ENCODE measurements at places on chromosomes 16 and 17. TPM values are rescaled to one million over a fixed set of nuclear protein-coding genes. Genes with fewer than 3 reads are reported as not detected.

Gene ADGRG3
- total RNA-seq = not detected

Gene ITGAD
- total RNA-seq = not detected

Gene SGSH
- total RNA-seq = 34.6 TPM

Gene KRT15
- total RNA-seq = 6.3 TPM

Gene SLC4A1
- not detected for total RNA-seq

- DNase-seq = no peak
These were observed 102.1 kb downstream of the SNX29 start for GRCh38 chr16:12078405-12079280.

- peak; percentile 43 for DNase-seq
These were observed 479.1 kb downstream of the SLC39A11 start for GRCh38 chr17:72613396-72613795.

- DNase-seq = no peak
These were observed 47.5 kb downstream of the USP22 start for GRCh38 chr17:20995164-20995872.

DNA sequence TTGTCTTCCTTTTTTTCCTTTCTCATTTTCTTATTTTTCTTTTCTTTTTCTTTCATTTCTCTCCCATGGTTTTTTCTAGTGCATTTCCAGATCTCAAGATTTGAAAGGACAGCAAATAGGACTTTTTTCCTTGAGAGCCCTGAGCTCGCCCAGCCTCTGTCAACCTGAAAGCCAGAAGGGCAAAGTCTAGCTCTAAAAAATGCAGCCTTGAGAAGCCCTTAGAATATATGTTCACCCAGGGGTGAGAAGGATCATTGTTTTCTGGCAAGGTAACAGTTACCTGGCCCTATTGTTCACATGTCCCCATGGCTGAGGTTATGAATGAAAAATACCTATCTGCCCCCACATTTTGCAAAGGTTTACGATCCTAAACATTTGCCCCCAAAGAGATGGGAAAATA is 218.4 kb downstream of the IRX3 start:
- DNase-seq = no peak

DNA sequence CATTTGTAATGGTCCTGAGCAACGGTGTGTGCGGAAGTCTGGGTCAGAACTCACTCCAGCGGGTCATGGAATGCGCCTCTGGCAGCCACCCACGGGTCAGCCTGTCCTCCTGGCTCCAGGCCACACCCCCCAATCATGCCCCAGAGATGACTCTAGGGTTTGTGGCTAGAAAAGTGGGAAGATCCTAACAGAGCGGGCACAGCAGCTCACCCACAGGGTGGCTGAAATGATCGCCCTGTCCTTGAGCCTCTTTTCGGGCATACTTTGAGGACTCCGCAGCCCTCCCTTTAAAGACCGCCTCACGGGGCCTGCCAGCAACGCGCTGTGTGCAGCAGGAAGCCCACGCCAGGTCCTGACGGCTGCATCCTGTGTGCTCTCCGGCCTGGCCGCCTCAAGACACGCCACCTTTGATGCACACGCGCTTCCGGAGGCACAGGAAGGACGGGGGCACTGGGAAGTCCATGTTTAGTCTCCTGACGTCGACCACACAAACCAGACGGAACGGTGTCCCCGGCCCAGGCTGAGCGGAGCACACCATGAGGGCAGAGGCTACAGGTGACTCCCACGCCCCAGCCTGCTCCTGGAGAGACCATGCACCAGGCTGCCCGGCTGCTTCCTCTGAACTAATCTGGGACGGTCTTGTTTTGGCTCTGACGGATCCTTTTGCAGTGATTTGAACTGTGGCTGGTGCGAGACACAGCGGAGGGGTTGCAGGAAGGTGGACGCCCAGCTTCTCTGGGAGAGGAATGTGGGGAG is 92.9 kb downstream of the TBC1D16 start:
- DNase-seq = peak; percentile 79

DNA sequence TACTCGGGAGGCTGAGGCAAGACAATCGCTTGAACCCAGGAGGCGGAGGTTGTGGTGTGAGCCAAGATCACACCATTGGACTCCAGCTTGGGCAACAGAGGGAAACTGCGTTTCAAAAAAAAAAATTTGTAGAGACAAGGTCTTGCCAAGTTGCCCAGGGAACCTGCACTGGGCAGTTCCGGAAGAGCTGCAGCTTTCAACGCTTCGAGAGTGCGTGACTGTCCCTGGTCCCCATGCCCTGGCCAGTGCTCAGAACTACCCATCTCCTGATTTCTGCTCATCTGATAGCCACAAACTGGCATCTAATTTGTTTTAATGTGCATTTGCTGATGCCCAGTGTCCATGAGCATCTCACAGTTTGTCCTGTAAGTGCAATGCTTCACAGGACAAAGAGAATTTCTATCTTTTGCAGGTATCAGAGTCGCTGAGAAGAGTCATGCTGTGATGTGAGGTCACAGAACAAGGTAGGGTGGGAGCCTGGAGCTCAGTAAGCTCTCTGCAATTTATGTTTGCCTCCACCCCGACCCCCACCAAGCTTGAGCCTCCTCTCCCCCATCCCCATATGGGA is 3.9 kb downstream of the ACTG1 start:
- DNase-seq = peak; percentile 83

DNA sequence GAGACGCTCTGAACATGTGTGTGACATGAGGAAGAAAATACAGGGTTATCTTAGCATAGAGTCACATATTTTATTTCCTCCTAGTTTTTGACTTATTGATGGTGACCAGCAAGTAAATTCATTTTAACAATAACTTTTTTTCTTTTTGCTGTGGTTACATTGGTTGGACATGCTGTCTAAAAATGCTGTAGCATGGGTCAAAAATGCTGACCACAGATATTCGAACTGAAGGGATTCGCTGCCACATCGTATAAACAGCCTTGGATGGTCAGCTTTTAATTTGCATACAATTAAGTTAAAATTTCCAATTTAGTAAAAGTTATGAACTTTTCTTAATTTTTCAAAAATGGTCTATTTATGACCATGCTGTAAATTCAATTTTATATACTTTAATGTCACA is 30.5 kb downstream of the RPGRIP1L start:
- no peak for DNase-seq

- DNase-seq = peak; percentile 59
These were observed 26.5 kb upstream of the SPNS3 start for GRCh38 chr17:4407216-4407615.

DNA sequence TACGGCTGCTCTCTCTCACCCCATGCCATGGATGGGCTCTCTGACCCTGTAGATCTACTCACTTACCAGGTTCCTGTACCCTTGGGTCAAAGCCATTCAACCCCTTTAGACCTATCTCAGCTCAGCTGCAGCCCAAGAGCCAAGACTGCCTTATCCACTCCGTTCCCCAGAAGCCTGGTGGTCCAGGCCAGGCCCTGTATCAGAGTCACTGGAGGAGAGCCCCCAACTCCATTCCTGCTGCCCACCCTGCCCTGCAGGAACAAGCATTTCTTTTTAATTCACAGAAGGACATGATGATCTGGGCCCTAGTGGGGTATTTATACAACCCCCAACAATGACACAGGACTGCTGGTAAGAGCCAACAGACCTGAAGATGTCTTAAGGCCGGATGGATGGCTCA is 76.8 kb downstream of the AIPL1 start:
- no peak for DNase-seq

DNA sequence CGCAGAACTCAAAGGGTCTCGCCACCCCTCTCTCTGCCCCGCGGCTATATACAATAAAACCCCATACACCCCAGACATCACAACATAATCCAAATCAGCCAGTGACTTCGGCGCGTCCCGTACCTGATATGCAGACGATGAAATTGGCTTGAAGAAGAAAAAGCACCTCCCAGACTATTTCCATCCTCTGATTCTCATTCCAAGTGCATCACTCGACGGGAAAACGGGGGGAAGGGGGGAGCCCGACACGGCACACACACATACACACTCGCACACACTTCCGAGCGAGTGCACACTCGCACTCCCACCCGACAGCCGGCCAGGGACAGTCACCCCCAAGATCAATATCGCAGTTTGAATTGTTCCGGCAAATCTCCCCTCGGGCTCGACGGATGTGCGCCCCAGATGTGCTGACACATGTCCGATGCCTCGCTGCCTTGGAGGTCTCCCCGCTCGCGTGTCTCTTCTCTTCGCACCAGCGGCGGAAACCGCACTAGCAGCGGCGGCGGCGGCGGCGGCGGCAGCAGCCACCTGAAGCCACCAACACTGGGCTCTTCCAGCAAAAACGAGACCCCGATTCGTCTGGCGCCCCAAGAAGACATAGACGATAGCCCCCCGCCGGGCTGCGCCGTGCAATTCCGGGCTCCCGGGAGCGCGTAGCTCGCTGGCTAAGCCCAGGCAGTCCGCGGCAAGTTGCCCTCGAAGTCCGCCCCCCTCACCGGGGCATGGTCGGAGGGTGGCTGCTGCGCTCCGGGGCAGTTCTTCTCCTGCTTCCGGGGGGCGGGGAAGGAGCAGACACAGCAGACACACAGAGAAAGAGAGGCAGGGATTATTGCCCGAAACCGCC is 688 bp downstream of the CA10 start:
- no peak for DNase-seq
